Liver (tissue), 10 donors: ENCODE measurements at places on chromosomes 5 and 9. TPM values are rescaled to one million over a fixed set of nuclear protein-coding genes. Genes with fewer than 3 reads are reported as not detected.

DNA sequence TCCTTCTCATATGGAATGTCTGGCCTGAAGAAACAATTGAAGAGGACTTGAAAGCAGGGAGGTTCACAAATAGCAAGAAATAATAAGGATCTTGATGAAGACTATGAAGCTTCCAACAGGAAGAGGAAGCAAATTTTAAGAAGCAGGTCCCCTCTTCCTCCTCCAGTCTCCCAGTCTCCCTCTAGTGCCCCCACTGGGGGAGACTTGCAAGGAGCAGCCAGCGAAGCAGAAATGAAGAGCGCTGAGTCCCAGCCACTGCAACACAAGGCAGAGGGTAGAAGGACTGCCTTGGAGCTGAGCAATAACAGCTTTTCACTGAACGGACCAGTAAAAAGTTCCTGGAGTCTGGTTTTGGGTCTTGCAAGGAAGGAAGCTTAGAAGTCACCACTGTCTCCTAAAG is 32.6 kb upstream of the ACO1 start:
- no peaks in the 10 kb centered on the region for H3K27me3 ChIP-seq
- no peaks in the 10 kb centered on the region for H3K36me3 ChIP-seq
- DNase-seq = no peak
- H3K27ac ChIP-seq = no peak overlapping the region
- no peak overlapping the region for H3K4me3 ChIP-seq

GRCh38 chr9:105257809-105258208 is 13.4 kb downstream of the SLC44A1 start:
- H3K27ac ChIP-seq = peak overlapping the region; percentile 40
- H3K27me3 ChIP-seq = no peaks in the 10 kb centered on the region

GRCh38 chr5:73861313-73861988 is 235.5 kb downstream of the ARHGEF28 start:
- no peak for DNase-seq
- no peaks in the 10 kb centered on the region for H3K36me3 ChIP-seq
- H3K4me1 ChIP-seq = peaks cover 14% of the 10 kb centered on the region
- no peak overlapping the region for H3K4me3 ChIP-seq
- no peaks in the 10 kb centered on the region for H3K27me3 ChIP-seq

- H3K4me1 ChIP-seq = no peaks in the 10 kb centered on the region
- H3K27ac ChIP-seq = no peak overlapping the region
- no peaks in the 10 kb centered on the region for H3K27me3 ChIP-seq
- peaks cover 7% of the 10 kb centered on the region for H3K36me3 ChIP-seq
- no peak overlapping the region for H3K4me3 ChIP-seq
- DNase-seq = no peak
These were observed 48.2 kb downstream of the KIF2A start for GRCh38 chr5:62354028-62354874.

DNA sequence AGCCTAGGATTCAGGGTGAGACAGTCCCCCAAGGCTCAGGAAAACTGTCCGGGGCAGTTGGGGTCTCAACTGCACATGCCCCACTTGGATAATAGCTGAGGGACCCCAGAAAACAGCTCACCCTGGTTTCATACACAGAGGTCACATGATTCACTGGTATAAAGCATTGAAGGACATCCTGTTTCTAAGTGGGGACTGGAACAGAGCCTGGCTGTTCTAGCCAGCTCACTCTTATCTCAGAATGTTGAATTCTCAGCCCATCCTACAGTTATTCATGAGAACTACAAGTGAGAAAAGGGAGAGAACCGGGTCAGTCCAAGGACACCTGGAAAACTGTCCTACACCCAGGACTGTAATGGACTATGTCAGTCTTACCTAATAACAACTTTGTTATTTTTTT is 170.9 kb downstream of the FGF1 start:
- H3K4me1 ChIP-seq = peaks cover 21% of the 10 kb centered on the region
- H3K36me3 ChIP-seq = no peaks in the 10 kb centered on the region
- no peak overlapping the region for H3K4me3 ChIP-seq
- no peak overlapping the region for H3K27ac ChIP-seq
- H3K27me3 ChIP-seq = no peaks in the 10 kb centered on the region

SLC6A3 gene
- not detected for polyA plus RNA-seq

C5orf34 gene
- polyA plus RNA-seq = 0.33 TPM

DNA sequence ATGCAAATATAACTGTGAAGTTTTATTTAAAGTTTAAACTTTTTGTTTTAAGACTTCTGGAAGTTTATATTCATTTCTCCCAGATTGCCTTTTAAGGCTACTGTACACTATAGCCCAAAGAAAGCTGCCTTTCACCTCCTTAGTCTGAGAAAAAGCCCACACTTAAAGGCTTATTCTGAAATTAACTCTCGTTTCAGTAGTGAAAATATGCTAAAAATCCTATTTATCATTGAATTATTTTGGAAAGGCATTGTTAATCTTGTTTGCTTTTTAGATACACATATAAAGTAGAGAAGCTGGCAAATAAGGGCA is 3.3 kb upstream of the PURA start:
- H3K4me1 ChIP-seq = peaks cover 55% of the 10 kb centered on the region
- H3K27me3 ChIP-seq = no peaks in the 10 kb centered on the region
- DNase-seq = no peak

- no peaks in the 10 kb centered on the region for H3K36me3 ChIP-seq
- no peak overlapping the region for H3K27ac ChIP-seq
- H3K27me3 ChIP-seq = no peaks in the 10 kb centered on the region
- no peak for DNase-seq
These were observed 200.8 kb downstream of the PLK2 start for GRCh38 chr5:58258984-58259684.

- no peaks in the 10 kb centered on the region for H3K27me3 ChIP-seq
- no peaks in the 10 kb centered on the region for H3K4me1 ChIP-seq
- no peaks in the 10 kb centered on the region for H3K36me3 ChIP-seq
- H3K4me3 ChIP-seq = no peak overlapping the region
These were observed 597.4 kb upstream of the PTGER4 start for GRCh38 chr5:40082313-40082712.

UAP1L1 gene
- polyA plus RNA-seq = 1.6 TPM

DNA sequence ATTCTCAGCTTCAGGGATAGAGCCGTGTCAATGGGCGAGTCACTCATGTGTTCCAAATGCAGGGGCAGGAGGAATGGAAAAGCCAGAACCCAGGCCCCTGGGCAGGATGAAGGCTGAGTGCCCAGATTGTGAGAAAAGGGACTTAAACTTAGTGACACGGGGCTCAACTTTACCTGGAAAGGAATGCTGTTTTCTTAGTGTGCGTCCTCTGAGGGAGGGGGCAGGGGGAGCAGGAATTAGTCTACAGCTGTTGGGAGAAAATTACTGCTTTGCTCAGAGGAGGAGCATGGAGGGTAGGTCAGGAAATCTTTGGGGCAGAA is 14.6 kb downstream of the HK3 start:
- no peaks in the 10 kb centered on the region for H3K4me1 ChIP-seq
- no peaks in the 10 kb centered on the region for H3K27me3 ChIP-seq

- H3K27ac ChIP-seq = no peak overlapping the region
- H3K4me1 ChIP-seq = no peaks in the 10 kb centered on the region
- no peak overlapping the region for H3K4me3 ChIP-seq
- no peaks in the 10 kb centered on the region for H3K27me3 ChIP-seq
- DNase-seq = no peak
- no peaks in the 10 kb centered on the region for H3K36me3 ChIP-seq
These were observed 61.7 kb downstream of the SLC38A9 start for GRCh38 chr5:55650386-55650785.

SPATA31D3 gene
- not detected for polyA plus RNA-seq

- H3K4me1 ChIP-seq = no peaks in the 10 kb centered on the region
- no peak overlapping the region for H3K27ac ChIP-seq
- H3K36me3 ChIP-seq = no peaks in the 10 kb centered on the region
- H3K27me3 ChIP-seq = no peaks in the 10 kb centered on the region
These were observed 295.7 kb upstream of the TUT7 start for GRCh38 chr9:86649913-86650312.

- no peak overlapping the region for H3K27ac ChIP-seq
- no peak overlapping the region for H3K4me3 ChIP-seq
- no peak for DNase-seq
- no peaks in the 10 kb centered on the region for H3K36me3 ChIP-seq
- no peaks in the 10 kb centered on the region for H3K27me3 ChIP-seq
These were observed 24.1 kb downstream of the TSPAN17 start for GRCh38 chr5:176671399-176671798.

ADAMTS12 gene
- 1.2 TPM for polyA plus RNA-seq

DNA sequence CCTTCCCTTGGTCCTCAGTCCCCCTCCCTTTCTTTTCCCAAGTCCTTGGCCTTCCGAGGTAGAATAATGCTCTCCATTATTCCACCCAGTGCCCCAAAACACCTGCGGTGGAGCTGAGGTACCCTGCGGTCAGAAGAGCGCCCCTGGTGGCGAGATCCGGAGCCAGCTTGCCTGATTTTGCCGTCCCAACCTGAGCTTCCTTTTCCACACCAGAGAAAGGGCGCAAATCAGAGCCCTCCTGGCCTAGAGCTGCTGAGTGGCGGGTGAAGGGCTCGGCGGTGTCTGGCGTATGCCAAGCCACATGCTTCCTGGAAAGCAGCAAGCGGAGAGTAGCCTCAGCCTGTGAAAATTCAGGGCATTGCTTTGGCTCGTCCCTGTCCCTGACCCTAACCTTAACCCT is 21.1 kb upstream of the CARTPT start:
- H3K27ac ChIP-seq = no peak overlapping the region
- peaks cover 5% of the 10 kb centered on the region for H3K27me3 ChIP-seq
- H3K4me1 ChIP-seq = no peaks in the 10 kb centered on the region
